Cortex of kidney (tissue), 1 donor: ENCODE measurements at places on chromosomes 3 and 15.

- no peak for DNase-seq
Measured at GRCh38 chr15:66573719-66574595, 8.2 kb upstream of the LCTL start.

- no peak for DNase-seq
Measured at GRCh38 chr3:144106970-144107369, 135.3 kb downstream of the DIPK2A start.

- no peak for DNase-seq
Measured at GRCh38 chr15:48940508-48940907, 23.2 kb downstream of the SHC4 start.

DNA sequence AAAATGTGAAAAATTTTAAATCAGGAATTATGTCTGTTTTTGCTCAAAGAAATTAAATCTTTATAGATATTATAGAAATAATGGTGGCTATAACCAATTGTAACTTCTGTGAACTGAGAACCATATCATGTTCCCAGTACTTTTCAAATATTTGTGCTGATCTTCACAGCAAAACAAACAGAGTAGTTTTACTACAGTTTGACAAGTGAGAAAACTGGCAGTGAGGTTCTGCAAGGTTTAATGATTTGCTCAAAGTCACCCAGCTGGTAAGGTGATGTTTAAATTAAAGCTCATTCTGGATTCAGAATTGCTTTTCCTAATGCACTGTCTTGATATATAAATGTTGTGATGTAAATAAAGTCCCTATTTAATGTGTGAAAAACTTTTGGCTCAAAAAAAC is 22.0 kb upstream of the SPTSSB start:
- no peak for DNase-seq

DNA sequence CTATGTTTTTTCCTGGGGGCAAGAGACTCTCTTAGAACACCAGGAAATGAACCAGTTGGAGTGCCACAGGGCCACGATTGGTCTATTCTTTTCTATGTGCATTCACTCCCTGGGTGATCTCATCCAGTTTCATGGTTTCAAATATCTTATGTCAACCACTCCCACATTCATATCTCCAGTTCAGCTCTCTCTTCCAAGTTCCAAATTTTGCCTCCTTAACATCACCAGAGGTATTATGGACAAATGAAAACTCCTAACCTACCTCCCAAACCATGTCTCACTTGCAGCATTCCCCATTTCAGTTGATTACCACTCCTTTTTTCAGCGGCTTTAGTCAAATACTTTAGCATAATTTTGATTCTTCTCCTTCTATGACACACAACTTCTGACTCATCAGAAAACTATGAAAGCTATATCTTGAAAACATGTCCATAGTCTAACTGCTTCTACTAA is 203.1 kb upstream of the SEMA6D start:
- no peak for DNase-seq
